Prostate gland (tissue), 2 donors: ENCODE measurements at places on chromosomes 7 and 10. TPM values are rescaled to one million over a fixed set of nuclear protein-coding genes. Genes with fewer than 3 reads are reported as not detected.

- H3K27ac ChIP-seq, result no peak overlapping the region
- H3K27me3 ChIP-seq, result no peaks in the 10 kb centered on the region
- H3K4me1 ChIP-seq, result no peaks in the 10 kb centered on the region
- no peak overlapping the region for H3K4me3 ChIP-seq
Observed at GRCh38 chr10:13163859-13164258, 2.5 kb downstream of the MCM10 start.

The ARMS2 gene
- 1.1 TPM for total RNA-seq

- no peak for DNase-seq
- H3K27ac ChIP-seq, result no peak overlapping the region
- no peaks in the 10 kb centered on the region for H3K27me3 ChIP-seq
- no peak overlapping the region for H3K4me3 ChIP-seq
- H3K36me3 ChIP-seq, result no peaks in the 10 kb centered on the region
- H3K4me1 ChIP-seq, result no peaks in the 10 kb centered on the region
Observed at GRCh38 chr7:4136501-4137110, 545.5 kb upstream of the FOXK1 start.

The ELAPOR2 gene
- 19.9 TPM for total RNA-seq

DNA sequence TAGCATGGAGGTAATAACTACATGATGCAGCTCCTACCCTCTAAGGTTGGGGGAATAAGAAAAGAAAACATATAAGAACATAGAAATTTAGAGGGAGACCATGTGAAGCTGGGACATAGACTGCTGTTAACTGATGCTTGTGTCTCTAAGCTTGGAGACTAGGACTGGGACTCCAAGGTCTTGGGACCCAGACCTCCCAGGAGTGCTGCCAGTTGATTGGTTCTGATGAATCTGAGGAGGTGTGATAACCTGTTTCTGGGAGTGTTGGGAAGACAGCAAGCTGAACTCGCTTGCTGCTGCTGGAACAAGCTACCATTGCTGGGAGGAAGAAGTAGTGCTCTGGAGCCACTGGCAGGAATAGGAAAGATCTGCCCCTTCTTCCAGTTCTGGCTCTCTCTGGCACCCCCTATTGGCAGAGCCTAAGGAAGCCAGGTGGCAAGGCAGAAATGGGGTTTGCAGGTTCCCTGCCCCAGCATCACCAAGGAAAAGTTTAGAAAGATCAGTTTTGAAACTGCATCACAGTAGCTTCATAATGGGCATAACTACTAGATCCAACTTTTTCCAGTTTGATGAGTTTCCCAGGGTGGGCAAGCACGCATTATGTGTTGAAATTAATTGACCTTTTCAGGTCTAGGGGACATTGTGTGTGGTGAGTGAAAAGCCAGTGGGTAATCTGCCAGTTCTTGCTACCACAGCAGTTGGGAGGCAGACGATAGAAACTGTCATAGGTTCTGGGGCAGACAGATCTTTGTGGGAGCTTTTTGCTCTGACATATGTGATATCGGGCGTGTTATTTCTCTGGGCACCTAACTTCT lies 140.7 kb downstream of the SND1 start:
- no peak overlapping the region for H3K4me3 ChIP-seq
- H3K4me1 ChIP-seq, result no peaks in the 10 kb centered on the region
- no peaks in the 10 kb centered on the region for H3K27me3 ChIP-seq
- no peak for DNase-seq

DNA sequence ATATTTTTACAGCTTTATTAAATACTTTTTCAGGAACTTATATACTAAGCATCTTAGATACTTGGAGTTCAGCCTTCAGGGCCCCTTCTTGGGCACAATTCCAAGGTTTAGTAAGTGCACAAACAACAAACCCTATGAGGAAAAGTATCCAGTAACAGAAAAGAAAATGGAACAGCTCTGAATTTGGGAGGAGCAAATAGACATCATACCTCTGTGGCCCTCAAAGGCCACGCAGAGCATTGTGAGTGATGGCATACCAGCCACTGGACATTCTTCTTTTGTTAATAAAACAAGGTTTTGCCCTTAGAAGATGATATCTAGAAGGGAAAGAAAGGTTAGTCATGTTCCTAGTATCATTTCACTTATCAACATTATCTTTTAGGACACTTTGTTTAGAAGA lies 46.0 kb downstream of the ST7 start:
- no peaks in the 10 kb centered on the region for H3K36me3 ChIP-seq
- H3K27me3 ChIP-seq, result no peaks in the 10 kb centered on the region
- H3K4me1 ChIP-seq, result no peaks in the 10 kb centered on the region

- DNase-seq, result no peak
- H3K27me3 ChIP-seq, result no peaks in the 10 kb centered on the region
- no peak overlapping the region for H3K4me3 ChIP-seq
Observed at GRCh38 chr10:7314170-7314569, 96.7 kb downstream of the SFMBT2 start.

DNA sequence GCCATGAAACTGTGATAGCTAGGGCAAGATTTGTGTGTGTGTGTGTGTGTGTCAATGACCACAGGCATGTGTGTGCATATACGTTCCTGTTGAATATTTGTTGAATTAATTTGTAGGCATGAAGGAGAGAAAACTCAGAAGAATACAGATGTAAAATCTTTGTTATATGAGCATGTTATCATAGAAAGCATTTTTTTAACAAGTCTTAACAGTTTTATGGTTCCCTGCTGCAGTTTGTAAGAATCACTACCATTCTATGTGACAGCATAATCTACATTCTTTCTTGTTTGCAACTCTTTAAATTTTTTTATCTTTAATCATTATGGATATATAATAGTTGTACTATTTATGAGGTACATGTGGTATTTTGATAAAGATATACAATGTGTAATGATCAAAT lies 130.3 kb downstream of the CD36 start:
- no peak overlapping the region for H3K4me3 ChIP-seq
- H3K27ac ChIP-seq, result no peak overlapping the region
- DNase-seq, result no peak

The TBX20 gene
- 1.2 TPM for total RNA-seq

The TAF5 gene
- 3.7 TPM for total RNA-seq

DNA sequence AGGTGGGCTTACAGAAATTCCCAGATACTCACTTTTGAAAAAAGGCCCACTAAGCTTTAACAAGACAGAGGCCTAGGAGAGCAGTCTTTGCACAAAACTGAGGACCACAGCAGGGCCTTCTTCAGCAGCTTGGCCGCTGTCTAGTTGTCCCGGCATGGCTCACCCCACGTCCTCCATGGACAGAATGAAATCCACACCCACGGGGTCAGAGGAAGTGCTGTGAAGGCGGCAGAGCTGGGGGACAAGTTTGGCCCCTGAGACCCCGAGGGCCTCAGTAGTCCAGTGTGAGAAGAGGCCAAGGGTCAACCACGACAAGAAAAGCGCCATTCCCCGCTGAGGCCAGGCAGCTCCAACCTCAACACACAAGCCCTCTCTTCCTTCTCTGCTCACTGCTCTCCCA lies 78.9 kb downstream of the ZRANB1 start:
- H3K27me3 ChIP-seq, result no peaks in the 10 kb centered on the region
- peaks cover 25% of the 10 kb centered on the region for H3K4me1 ChIP-seq
- H3K4me3 ChIP-seq, result no peak overlapping the region
- no peaks in the 10 kb centered on the region for H3K36me3 ChIP-seq
- no peak overlapping the region for H3K27ac ChIP-seq

DNA sequence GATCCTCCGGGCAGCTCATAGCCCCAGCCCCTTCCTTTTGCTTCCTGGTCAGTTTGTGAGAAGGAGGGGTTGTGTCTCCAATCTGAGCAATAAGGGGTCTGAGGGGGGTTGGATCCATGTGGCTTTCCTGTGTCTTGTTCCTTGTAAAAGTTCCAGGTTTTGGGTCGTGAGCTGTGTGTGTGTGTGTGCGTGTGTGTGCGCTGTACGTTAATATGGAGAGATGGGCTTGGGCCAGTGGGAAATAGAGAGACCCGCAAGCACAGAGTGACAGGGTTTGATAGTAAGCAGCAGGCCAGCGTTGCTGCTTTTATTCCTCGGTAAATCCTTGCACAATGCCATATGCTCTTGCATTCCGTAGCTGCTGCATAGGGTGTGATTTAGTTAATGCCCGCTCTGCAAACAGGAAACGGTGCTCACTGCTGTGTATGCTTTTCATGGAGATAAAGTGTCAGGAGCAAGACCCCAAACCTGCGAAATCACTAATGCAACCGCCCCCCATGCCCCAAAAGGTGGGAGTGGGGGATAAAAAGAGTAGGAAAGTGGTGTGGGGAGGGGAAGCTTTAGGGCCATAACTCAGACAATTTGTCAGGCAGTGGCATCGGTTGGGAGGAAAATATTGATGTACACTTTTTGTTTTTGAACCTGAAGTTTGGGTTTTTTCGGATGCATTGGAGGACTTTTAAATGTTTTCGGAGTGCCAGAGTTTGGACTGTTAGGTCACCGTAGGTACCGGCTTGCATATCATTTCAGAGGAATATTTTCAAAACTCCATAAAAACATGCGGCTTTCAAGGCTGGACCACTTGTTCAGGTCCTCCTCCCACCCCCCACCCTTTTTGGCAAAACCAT lies 108.7 kb downstream of the TCF7L2 start:
- H3K36me3 ChIP-seq, result no peaks in the 10 kb centered on the region
- H3K4me3 ChIP-seq, result no peak overlapping the region

DNA sequence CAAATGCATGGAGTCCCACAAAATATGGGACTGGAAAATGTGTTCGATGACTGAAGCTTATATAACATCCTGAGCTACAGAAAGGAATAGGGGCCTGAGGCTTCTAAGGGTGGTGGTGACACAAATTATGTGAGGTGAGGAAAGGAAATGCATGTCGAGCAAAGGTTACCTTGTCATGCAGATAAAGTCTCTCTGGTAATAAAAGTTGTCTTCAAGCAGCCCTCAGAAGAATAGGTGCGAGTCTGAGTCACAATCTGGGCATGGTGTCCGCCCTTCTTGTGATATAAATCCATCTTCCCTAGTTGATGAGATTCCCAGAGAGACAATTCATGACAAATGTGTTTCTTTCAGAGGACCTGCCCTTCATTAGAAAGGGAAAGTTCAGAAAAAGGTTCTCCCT lies 985.2 kb upstream of the C7orf33 start:
- DNase-seq, result no peak
- no peaks in the 10 kb centered on the region for H3K4me1 ChIP-seq
- no peak overlapping the region for H3K27ac ChIP-seq
- H3K4me3 ChIP-seq, result no peak overlapping the region

GRCh38 chr7:7323352-7323751 lies 141.0 kb downstream of the C1GALT1 start:
- no peaks in the 10 kb centered on the region for H3K4me1 ChIP-seq
- H3K4me3 ChIP-seq, result no peak overlapping the region
- no peak overlapping the region for H3K27ac ChIP-seq
- no peaks in the 10 kb centered on the region for H3K27me3 ChIP-seq
- no peaks in the 10 kb centered on the region for H3K36me3 ChIP-seq
- DNase-seq, result no peak
